ENCODE measurements at places on chromosomes 16 and 17. TPM values are rescaled to one million over a fixed set of nuclear protein-coding genes. Genes with fewer than 3 reads are reported as not detected.

GRCh38 chr17:34051046-34051445 lies 204.0 kb upstream of the CCL2 start:
- DNase-seq, result no peak

DNA sequence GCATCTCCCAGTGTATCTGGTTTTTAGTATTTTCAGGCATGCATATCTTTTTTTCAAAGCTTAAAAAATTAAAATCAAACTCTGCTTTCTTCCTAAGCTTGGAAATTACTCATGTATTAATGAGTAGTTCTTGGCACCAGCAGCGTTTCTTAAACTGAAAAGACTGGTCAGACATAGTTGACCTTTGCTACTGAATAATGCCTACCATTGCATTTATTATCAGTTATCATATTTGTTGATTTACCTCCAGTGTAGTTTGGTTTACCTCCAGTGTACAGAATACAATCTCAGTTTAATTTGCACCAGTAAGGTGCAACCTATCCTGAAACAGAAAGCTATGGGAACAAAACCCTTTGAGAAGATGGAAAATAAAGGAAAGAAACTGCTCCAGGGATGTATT lies 34.5 kb upstream of the EVI2A start:
- DNase-seq, result no peak

The GNG13 gene
- total RNA-seq, result not detected

DNA sequence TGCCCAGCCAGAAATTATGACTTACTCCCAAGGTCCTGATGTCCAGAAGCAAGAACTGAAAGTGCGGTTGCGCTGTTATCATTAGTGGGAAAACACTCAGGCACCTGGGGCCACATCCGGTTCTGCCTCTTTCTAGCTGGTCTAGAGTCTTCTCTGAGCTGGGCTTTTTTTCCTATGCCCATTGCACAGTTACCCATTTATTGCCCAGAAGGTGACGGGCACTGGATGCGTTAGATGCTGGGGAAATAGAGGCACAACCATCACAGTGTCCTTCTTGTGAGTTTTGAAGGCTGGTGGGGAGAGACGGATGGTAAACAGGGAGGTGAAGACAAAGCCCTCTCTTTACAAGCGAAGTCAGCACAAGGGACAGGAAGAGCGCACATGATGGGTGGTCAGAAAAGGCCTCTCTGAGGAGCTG lies 37.7 kb downstream of the PLCG2 start:
- no peak for DNase-seq

The CDRT15 gene
- total RNA-seq, result not detected

DNA sequence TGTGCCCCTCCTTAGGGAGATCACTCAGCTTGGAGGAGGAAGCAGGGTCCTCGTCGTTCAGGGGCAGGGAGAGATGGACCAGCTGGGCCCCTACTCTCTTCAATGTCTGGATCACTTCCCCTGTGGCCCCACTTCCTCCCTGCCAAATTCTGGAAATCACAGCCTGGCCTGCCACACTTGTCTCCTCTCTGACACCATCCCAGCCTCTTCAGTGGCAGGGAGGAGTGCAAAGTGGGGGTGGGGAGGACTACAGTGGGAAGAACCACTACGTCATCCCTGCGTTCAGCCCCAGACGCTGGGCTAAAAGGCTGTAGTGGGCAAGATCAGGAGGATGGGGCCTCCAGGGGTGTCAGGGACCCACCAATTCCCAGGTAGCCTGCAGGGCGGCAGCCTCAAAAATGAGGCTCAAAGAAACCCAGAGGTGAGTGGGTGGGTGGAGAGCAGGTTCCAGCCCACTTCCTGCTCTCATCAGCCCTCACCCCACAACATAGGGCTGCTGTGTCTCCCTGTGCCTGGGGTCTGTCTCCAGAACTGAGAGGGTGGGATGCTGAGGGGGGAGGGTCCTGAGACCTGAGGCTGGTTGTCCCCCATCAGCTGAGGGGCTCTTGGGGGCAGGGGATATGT lies 25.0 kb upstream of the TAC4 start:
- DNase-seq, result no peak

DNA sequence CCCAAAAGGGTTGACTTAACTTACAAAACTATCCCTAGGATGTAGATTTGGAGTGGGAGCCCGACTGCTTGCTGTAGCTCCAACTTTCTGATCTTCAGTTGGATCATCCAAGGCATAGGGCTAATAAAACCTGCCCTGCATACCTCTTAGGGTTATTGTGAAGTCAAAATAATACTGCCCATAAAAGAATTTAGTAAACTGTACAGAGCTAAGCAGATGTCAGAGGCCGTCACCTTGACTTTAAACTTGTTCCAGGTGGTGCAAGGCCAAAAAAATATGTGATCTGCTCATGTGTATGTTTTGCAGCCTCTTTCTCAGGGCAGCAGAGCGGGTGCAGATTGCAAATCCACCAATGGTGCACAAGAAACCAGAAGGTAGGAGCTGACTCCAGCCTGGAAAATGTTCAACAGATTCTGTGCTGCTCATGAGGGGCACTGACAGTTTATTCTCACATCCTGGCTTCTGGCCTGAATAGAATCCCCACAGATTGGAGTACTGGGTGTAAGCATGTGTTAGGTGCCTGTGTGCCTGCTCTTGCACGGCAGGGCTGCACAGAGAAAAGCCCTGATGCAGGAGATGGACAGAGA lies 180.7 kb downstream of the MAP2K4 start:
- no peak for DNase-seq

GRCh38 chr17:27800522-27800921 lies at the start of gene NOS2:
NOS2 (minus strand) TSS chr17:27800529; CDS start chr17:27798809, 1,720 bp downstream.
- no peak for DNase-seq

The LGALS9C gene
- total RNA-seq, result not detected

GRCh38 chr16:50878966-50879615 lies 137.2 kb downstream of the CYLD start:
- no peak for DNase-seq

The IGSF6 gene
- 3.1 TPM for total RNA-seq

- no peak for DNase-seq
Observed at GRCh38 chr16:19744670-19745069, 26.6 kb downstream of the IQCK start.

- DNase-seq, result no peak
Observed at GRCh38 chr17:47232465-47232864, 21.2 kb upstream of the ITGB3 start.

The HOXB6 gene
- not detected for total RNA-seq

GRCh38 chr17:43832976-43833829 lies at the start of gene MPP3:
MPP3 (minus strand) TSS chr17:43833146; CDS start chr17:43831906, 1,240 bp downstream.
- no peak for DNase-seq

DNA sequence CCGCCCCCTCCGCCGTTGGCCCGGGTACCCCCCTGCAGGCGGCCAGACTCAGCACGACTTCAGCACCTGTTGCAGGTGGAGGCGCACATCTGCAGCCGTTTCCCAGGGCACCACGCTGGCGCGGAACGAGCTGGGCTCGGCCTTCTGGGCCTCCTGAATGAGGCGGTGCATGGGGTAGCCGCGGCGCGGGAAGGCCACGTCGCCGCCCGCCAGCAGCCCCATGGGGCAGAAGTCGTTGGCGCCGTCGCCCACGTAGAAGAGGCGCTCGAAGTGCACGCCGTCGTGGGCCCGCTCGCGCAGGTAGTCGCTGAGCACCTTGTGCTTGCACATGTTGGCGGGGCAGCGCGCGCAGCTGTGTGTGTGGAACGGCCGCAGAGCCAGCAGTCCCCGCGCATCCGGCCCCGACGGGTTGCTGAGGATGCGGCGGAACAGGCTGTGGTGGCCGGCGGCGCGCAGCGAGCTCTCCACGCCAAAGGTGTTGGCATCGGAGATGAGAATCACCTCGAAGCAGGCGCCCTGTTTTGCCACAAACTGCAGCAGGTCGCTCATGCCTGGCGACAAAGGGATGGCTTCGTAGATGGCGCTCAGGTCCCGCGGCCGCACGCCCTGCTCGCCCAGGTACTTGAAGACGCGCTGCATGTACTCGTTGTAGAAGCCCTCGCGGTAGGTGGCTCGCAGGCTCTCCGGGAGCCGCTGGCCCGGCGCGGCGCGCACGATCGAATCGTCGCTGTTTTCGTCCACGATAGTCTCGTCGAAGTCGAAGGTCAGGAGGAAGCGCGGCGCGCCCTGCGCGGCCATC lies 6.2 kb downstream of the PHOSPHO1 start:
- no peak for DNase-seq

- no peak for DNase-seq
Observed at GRCh38 chr17:72270273-72270924, 149.6 kb downstream of the SOX9 start.
